ENCODE measurements at places on chromosomes 16 and 17.

DNA sequence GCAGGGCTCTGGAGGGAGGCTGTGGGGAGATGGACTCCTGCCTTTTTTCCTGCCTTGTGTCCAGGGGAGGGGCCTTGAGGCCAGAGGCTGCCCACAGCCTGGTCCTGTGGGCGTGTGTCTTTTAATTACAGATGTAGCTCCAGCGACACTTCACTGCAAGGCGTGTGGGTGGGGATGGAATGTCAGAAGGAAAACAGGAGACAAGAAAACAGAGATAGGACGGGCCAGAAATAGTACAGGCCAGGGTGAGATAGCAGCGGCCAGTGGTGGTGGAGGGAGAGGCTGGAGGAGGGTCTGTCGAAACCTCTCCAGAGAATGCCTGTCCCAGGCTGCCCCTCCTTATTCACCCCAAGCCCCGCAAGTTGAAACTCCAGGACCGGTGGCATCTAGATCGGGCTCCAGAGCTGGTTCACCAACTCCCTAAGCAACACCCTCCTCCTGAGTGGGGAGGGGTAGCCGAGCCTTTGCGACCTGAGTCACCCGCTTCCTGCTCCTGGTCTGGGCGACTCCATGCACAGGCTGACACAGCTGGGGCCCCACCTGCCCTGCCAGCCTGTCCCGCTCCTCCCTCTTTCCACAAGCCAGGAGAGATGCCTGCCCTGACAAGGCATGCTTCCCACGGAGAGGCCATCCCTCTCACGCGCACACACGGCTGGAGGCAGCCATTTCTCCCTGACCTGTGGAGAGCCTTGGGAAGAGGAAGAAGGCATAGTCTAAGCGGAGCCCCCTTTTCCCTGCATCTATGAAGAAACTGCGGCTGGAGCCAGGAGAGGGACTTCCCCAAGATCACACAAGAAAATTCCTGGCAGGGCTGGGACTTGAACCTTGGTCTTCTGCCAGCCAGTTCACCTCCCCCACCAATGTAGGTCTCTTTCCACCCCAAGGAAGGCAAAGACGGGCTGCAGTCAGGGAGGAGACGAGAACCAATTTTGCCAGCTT lies 6.6 kb upstream of the JUP start:
- DNase-seq = no peak

DNA sequence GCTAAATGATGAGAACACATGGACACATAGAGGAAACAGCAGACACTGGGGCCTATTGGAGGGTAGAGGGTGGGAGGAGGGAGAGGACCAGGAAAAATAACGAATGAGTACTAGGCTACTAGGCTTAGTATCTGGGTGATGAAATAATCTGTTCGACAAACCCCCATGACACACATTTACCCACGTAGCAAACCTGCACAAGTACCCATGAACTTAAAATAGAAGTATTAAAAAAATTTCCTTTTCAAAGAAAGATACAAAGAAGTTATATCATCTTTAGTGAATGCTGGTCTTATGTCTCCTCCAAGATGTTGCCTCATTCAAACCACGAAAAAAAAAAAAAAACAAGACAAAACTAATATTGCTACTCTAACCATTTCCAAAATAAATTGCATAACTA lies 31.7 kb downstream of the MBTD1 start:
- DNase-seq = no peak

GRCh38 chr16:67571981-67572431 lies 9.7 kb downstream of the CTCF start:
- no peak for DNase-seq

- DNase-seq = no peak
These were observed 744.5 kb downstream of the WWOX start for GRCh38 chr16:78843978-78844377.

DNA sequence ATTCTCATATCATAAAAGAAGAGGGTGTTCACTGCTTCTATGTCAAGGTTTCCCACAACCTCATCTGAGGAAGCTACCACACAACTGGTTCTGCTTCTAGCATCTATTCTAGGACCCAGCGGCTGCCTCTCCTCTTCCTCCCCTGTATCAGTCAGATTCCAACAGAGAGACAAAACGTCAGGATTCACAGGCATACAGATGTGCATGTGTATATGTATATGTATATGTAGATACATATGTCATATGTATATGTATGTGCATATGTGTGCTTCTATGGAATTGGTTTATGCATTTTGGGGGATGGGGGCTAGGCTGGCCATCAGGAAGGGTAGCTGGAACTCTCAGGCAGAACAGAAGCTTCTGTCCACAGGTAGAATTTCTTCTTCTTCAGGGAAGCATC lies 37.4 kb upstream of the NLRP1 start:
- no peak for DNase-seq

- DNase-seq = no peak
These were observed 2.8 kb upstream of the SOCS1 start for GRCh38 chr16:11258553-11259492.

DNA sequence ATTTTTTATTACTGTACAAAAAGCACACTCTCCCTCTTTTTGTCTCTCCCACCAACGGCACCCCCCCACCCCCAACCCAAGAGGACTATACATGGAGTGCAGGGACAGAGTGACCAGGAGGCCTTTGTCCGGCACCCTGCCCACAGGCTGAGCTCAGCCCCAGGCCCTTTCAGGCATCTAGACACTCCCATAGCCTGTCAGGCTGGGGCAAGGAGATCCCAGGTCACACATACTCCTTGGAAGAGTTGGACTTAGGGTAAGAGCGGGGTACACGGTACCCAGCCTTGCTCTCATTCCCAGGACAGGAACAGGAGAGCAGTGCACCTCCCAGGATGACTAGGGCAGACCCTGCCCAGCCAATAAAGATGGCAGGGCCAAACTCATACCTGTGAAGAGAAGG lies 2.1 kb downstream of the CLDN7 start:
- DNase-seq = no peak

GRCh38 chr16:79571903-79572535 lies 28.5 kb downstream of the MAF start:
- DNase-seq = no peak

DNA sequence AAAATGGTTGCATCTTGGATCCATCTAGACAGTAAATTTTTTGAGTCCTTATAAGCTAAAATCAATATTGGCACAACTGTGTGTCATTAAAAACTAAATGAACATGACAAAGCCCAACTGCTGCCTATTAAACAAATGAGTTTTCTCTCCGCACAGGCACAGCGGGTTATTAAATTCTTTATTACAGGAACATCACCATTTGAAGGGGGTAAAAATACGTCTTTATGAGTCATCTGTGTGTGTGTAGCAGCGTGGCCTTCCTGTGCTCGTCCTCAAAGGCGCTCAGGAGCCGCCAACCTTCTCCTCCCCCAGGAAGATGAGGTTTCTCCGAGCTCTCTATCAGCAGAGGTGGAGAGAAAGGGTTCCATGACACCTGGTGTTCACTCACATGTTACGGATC lies 62.6 kb upstream of the SDK2 start:
- peak; percentile 9 for DNase-seq

GRCh38 chr16:4703906-4704305 lies 10.5 kb downstream of the NUDT16L1 start:
- DNase-seq = no peak

- DNase-seq = no peak
These were observed 25.9 kb downstream of the SREBF1 start for GRCh38 chr17:17810895-17811248.

DNA sequence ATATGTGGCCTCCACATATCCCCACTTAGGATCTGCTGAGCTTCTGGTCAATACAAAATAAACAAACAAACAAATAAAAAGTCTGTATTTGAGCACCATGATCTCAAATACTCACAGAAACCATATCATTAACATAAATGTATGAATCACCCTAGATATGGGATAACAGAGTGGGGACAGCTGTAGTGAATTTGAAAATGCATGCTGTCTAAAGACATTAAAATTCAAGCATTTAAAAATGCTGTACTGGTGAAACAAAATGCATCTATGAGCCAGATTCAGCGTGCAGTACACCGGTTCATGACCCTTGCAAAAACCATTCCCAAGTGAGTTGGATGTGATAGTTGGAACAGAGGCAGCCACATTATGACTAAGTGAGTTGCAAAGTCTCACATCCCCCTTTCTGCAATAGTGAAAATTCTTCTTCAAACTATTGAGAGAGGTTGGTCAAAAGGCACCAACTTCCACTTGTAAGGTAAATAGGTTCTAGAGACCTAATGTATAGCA lies 12.3 kb downstream of the GRIN2A start:
- no peak for DNase-seq

- DNase-seq = no peak
These were observed 412.0 kb downstream of the SHISA9 start for GRCh38 chr16:13313351-13313750.

GRCh38 chr17:67833946-67834631 lies 8.8 kb downstream of the BPTF start:
- no peak for DNase-seq

DNA sequence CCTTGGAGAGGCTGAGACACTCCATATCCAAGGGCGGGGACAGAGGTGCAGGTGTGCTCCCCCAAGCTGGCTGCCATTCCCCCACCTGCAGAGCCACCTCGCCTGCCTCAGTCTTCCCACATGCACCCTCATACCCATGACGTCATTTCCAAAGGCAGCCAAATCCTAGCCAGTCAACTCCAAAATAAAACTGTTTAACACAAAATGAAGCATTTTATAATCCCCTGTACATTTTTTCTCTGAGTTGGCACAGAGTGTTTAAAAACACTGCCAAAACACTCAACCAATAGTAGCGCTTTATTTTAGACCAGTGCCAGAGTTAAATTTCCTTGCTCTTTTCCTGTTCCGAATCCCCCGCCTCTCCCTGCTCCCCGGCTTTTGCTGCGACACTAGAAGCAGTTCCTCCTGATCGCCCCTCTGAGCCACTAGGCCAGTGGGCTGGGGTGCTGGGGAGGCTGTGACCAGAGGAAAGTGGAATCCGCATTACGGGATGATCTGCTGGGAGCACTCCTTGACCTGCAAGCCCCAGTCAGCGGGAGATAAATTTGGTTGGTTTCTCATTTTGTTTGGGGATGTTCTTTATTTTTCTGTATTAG lies 139.5 kb downstream of the ZNF423 start:
- DNase-seq = no peak

DNA sequence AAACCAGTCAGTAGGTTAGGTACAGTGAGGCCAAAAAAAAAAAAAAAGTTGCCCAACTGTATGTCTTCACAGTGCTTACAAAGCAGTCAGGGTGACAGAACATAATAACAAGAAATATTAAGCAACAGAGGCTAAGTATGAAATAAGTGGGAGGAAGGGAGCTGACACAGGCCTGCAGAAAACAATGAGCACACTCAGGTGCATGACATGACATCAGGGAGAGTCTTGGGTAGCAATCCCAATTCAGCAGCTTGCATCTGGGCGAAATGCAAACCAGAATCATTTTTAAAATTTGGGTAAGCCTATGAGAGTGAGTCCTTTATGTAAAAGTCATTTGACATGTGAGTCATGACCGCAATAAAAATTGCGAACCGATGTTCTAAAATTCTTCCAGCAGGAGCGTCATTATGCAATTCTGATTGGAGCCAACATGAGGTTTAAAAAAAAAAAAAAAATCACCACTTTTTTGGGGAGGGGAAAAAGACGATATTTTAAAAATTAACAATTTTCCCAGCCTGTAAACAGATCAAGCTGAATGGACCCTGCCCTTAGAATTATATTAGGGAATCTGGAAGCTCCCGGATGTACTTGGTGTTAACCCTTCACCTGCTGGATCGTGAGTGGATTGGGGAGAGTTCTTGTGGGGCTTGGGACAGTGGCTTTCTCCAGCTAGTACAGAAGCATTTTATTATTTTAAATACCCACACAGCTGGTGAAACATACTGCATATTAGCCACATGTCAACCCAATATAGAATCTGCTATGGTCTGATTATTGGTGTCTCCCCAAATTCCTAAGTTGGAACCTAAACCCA lies 127.9 kb downstream of the NPIPB5 start:
- DNase-seq = no peak

- no peak for DNase-seq
These were observed 6.3 kb upstream of the KCNG4 start for GRCh38 chr16:84245956-84246678.

- DNase-seq = no peak
These were observed 35.3 kb upstream of the TBC1D3K start for GRCh38 chr17:37888881-37889280.

GRCh38 chr16:54324716-54325115 lies 38.1 kb upstream of the IRX3 start:
- no peak for DNase-seq

GRCh38 chr17:77754956-77755355 lies 203.5 kb upstream of the TNRC6C start:
- DNase-seq = no peak

GRCh38 chr16:78060809-78061208 lies 38.5 kb downstream of the CLEC3A start:
- DNase-seq = no peak

- no peak for DNase-seq
These were observed 6.8 kb downstream of the UNKL start for GRCh38 chr16:1407753-1408152.

- no peak for DNase-seq
These were observed 27.2 kb upstream of the ITGAX start for GRCh38 chr16:31327646-31328225.

DNA sequence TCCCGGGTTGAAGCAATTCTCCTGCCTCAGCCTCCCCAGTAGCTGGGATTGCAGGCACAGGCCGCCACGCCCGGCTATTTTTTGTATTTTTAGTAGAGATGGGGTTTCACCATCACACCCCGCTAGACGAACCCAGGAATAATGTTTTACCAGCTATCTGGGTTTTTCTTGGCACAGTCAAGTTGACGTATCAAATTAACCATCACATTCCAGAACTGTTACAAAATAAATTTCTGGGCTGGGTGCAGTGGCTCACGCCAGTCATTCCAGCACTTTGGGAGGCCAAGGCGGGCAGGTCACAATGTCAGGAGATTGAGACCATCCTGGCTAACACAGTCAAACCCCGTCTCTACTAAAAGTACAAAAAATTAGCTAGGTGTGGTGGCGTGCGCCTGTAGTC lies 501.2 kb downstream of the SHISA9 start:
- no peak for DNase-seq

DNA sequence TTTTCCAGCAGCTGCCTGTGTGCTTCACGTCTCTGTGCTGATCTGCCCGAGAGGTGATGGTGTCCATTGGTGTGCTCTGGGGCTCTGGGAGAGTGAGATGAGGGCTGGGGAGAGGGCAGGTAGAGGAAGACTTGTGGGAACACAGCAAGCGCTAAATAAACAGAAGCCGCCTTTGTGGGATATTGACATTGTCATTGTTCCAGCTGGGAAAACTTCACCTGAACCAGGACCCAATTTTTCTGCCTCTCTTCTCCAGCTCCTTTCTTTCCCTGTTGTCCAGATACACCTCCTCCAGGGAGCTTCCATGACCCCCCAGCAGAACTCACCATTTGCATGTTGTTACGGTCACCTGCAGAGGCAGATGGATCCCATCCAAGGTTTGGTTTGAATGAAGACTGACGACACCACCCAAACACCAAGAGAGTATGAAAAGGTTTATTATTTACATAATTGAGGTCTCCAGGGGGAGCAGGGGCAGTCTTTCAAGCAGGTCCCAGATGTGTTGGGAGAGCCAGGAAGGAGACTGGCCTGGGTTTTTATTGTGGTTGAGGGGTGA lies 3.6 kb upstream of the ITGA3 start:
- DNase-seq = no peak

DNA sequence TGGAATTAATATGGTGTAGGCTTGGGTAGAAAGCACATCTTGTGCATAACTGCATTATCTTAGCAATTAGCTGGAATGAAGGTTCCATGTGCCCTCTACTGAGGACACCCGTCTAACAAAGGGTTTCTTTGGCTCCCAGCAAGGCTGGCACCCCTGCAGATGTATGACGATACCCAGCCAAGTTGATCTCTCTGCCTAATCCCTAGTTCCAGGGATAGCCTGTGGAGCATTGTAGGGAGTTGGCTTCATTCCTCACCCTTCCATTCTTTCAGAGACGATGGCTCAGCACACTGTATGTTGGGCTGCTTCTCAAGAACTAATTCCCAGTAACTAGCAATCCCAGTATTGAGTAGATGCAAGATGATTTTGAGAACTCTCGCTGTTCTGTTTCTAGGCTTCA lies 182.5 kb downstream of the SNX29 start:
- DNase-seq = no peak
